ENCODE measurements at places on chromosomes 4 and X.

DNA sequence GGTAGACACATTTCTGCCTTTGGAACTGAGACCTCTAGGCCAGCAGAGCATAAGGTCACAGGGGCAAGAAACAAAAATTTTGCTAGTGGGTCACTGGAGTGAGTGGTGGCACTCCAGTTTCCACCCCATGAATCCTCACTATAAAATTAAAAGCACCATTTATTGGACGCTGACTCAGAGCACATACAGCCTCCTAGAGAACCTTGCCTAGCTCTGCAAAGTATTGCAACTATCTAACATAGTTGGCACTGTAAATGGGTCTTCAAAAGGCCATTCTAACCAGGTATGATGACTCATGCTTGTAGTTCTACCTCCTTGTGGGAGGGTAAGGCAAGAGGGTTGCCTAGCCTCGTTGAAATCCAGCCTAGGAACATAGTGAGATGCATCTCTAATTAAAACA lies 25.1 kb downstream of the RRAGB start:
- DNase-seq: no peak

GRCh38 chrX:46953137-46953527 lies 40.9 kb downstream of the JADE3 start:
- no peak for DNase-seq

DNA sequence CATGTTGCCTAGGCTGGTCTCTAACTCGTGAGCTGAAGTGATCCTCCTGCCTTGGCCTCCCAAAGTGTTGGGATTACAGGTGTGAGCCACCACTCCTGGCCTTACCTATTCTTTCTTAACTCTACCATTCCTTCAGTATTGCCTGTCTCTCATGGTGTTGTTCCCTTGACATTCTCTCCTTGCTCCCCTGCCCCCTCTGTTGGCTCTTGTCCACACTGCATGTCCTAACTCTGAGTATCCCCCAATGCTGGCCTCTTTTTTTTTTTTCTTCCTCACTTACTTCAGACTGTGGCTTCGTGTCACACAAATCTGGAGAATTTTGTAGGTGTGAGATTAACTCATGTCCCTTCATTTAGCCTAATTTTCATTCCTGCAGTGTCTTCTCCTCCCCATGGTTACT lies 22.9 kb upstream of the FRMPD4 start:
- DNase-seq: no peak

- no peak for DNase-seq
These were observed 140.4 kb downstream of the SLC10A7 start for GRCh38 chr4:146381263-146381872.

DNA sequence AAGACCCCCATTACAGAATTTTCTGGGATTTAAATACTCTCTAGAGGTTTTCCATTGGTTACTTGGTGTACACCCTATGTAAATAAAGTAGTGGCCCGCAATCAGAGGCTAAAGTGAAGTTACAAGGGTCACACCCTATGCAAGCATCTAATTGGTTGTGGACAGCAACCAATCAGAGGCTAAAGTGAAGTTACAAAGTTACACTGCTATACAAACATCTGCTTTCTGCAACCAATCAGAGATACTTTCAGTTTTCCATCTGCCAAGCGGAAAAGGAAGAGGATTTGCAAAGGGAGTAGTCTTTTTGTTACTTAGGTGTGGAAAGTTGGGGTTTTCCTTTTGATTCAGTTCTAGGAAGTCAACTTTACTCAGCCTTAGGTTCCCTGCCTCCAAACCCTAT lies 2.0 kb upstream of the ATRX start:
- DNase-seq: no peak

- no peak for DNase-seq
These were observed 2.5 kb upstream of the RXFP1 start for GRCh38 chr4:158519226-158519625.

DNA sequence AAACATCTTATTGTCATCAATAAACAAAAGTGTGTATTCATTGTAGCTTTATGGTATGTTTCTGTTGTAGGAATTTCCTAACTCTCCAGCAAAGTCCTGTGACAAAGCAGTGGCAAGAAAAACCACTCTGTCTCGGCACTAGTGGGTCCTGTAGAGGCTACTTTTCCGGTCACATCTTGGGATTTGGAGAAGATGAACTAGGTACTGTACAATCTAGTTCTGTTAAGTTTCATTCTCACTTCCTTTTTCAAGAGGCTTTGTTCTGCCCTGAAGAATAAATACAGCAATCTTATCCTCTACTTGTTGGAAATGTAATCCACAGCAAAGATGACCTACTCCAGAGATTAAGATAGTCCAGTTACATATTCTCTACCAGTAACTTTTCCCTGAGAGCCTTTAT lies 69.3 kb downstream of the HHIP start:
- DNase-seq: no peak

GRCh38 chrX:96685210-96686099 lies 813 bp downstream of the DIAPH2 start:
- DNase-seq: no peak

GRCh38 chr4:23856630-23857029 lies 33.2 kb downstream of the PPARGC1A start:
- no peak for DNase-seq

- DNase-seq: no peak
These were observed 23.8 kb upstream of the PLK4 start for GRCh38 chr4:127856813-127857447.

- DNase-seq: no peak
These were observed 138.8 kb downstream of the TEX11 start for GRCh38 chrX:70769659-70770227.

DNA sequence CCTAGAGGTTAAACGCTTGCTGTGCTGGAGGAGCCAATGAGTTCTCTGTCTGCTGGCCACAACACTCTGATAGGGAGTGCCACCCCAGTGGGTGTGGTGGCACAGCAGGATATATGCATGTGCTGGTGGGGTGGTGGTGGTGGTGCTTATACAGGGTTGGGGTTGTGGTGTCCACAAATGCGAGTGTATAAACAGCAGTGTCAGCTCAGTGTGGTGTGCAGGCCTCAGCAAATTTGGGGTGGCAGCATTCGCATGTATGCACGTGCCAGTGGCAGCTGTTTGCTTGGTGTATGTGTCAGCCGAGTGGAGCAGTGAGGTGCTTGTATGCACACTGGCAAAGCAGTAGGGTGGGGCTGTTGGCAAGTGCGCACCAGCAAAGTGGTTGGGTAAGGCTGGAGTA lies 157.4 kb downstream of the FAM47A start:
- DNase-seq: no peak

- no peak for DNase-seq
These were observed 531.7 kb upstream of the FTHL17 start for GRCh38 chrX:31603411-31604120.

DNA sequence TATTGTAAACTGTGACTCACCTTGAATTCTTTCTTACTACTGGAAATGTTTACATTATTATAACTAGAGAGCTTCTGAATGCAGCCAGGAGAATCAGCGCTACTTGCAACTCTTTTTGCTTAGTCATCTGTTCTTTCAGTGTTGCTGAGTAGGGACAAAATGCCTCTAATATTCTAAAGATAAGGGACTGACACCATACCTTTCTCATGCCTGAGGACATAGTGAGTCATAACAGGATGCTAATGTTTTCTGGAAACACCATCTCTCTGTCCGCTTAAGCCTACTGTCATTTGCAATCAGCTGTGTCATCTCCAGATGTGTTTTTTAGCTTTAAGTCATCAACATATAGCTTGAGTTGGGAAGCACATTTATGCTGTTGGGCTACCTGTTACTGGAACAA lies 108.3 kb downstream of the QRFPR start:
- DNase-seq: no peak

GRCh38 chrX:338836-339400 lies 20.3 kb upstream of the GTPBP6 start:
- DNase-seq: no peak

- no peak for DNase-seq
These were observed 1.9 kb upstream of the SCML1 start for GRCh38 chrX:17735406-17735805.

DNA sequence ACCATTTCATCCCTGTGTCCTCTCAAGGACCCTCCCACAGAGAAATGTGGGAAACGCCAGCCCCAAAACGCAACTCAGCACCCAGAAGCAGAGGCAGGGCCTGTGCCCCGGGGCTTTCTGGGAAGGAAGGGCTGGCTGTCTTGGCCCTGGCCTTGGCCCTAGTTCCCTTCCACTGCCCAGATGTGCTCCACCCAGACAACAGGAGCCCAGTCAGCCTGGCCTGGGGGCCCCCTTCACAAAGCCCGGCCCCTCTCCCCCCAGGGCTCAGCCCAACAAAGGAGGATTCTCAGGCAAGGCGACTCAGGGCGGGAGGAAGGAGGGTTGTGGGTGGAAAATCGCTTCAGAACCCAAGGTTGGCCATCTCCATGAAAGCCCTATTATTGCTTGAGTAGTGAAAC lies 82.5 kb downstream of the PJA1 start:
- no peak for DNase-seq

- no peak for DNase-seq
These were observed 1012.1 kb downstream of the RAB28 start for GRCh38 chr4:12472087-12472486.
